T-helper 9 cell (primary cell): ENCODE measurements at places on chromosomes 12 and 14.
A peak's percentile ranks its signal among the peaks of the same experiment; 100 is the strongest.

DNA sequence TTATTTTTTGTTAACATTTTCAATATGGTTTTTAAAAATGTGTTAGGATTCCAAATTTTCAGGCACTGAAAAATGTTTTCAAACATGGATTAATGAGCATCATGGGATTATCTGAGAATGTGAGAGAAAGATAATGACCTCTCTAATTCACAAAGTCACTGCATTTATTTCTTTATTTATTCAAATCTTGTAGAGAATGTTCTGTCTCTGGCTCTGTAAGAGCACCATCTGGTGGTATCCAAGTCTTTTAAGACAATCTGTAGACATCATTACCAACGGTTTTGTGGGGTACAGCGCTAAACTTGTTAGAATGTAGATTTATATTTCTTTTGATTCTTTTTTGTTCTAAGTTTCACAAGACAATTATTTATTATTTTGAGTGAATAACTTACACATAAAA, 956.0 kb upstream of the NOVA1 start:
- DNase-seq: no peak

DNA sequence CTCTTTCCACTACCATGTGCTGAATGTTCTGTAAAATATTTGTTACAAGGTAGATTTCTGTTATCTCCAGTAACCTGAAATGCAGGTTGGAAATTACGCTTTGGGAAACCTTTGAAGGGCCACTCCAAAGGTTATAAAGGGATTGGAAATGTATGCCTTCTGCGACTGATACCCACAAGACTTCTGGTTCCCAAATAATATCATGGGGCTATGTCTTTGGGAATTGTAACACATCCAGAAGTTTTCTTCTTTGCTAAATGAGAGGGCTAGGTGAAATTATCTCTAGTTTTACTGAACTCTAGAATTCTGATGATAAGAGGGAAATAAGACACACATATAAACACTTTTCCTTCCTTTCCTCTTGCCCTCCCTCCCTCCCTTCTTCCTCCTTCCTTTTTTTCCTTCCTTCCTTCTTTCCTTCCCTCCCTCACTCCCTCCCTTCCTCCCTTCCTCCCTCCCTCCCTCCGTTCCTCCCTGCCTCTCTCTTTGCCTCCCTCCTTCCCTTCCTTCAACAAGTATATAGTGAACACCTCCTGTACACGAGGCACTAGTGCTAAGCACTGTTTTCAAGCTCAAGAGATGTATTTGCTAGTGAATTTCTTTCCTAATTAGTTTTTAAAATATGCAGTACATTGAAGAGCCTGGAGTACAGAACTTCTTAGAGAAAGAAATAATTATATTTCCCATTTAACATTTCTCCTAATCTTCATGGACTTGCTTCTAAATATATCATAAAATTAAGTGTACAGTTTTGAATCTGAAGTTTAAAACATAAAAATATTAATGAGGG, 10.1 kb downstream of the HMGA2 start:
- no peak for DNase-seq

- no peak for DNase-seq
Observed at GRCh38 chr14:104820669-104821228, 19.8 kb downstream of the ZBTB42 start.

DNA sequence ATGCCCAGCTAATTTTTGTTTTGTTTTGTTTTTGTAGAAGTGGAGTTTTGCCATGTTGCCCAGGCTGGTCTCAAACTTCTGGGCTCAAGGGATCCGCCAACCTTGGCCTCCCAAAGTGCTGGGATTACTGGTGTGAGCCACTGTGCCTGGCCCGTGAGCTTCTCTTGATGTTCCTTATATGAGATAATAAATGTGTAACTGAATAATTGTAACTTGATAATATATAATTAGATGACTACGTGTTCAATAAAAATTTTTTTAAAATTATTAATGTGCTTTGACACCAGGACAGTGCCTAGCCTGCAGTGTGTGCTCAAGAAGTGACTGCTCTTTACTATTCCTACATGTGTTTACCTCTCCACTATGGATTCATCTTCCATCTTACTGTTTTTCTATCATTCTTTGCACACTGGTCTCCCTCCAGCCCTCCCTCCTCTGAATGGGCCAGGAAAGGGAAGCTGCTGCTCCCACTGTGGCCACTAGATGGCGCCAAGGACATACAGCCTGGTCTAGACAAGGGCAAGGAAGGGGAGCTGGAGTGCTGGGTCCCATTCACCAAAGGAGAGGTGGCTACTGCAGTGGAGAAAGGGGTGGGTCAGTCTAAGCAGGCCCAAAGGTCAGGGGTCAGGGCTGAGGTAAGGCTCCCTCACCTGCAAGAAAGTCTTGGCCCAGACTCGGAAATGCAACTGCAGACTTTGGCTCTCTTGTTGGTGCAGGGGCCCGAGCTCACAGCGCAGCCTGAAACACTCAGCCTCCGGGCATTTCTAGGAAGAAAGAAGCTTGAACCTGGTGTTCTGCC, 14.7 kb upstream of the ZNF385A start:
- DNase-seq: peak; percentile 90

GRCh38 chr12:122139266-122139665, 34.8 kb downstream of the IL31 start:
- DNase-seq: no peak

DNA sequence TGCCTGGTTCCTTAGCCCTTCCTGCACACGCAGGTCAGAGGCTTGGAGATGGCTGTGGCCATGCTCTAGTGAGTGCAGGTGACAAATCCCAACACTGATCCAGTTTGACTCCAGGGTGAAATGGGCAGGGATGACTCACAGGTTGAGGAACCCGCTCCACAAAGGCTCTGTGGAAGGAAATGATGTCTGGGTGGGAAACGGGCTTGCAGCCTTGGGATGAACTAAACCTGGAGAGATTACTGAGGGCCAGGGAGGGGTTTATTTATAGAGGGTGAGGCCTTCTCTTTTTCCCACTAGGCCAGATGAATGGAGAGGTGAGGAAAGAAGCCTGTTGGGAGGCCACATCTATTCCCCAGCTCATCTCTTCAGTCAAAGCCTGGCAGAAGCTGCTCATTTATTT, 29.3 kb upstream of the EMP1 start:
- no peak for DNase-seq

- DNase-seq: no peak
Observed at GRCh38 chr12:89355243-89356068, 3.2 kb upstream of the DUSP6 start.

DNA sequence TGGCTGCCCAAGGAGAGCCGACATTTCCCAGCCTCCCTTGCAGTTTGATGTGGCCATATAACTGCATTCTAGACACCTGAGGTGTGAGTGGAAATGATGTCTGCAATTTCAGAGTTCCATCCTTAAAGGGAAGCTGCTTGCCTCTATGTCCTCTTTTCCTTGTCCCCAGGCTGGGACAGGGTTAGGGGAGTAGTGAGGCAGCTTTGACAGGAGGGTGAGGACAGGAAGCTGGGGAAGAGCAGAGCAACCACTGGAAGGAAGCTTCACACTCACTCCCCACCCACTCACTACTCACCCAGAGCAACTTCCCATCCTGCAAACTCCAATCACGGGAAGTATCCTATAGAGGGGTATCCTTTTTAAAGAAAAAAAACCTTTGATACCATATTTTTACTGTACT, 28.9 kb upstream of the LTA4H start:
- DNase-seq: no peak

GRCh38 chr12:29088611-29089219, 60.4 kb upstream of the FAR2 start:
- DNase-seq: no peak

DNA sequence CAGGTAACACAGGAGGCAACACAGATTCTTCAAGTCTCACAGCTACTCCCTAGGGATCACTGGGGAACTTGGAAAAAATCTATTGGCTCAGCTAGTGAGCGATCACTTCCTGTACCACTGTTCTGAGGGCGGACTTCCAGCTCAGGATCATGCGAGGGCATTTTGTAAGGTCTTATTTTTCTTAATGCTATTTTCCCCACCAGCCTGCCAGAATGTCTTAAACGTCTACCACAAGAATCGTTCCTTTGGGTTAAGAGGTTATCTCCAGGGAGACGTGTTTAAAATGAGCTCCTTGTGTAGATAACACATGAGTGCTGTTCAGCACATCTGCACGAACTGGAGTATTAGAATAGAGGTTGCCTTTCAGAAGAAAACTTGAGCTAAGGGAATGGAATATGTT, 162.6 kb downstream of the ETNK1 start:
- no peak for DNase-seq

GRCh38 chr12:65427646-65428045, 149.2 kb downstream of the MSRB3 start:
- no peak for DNase-seq

DNA sequence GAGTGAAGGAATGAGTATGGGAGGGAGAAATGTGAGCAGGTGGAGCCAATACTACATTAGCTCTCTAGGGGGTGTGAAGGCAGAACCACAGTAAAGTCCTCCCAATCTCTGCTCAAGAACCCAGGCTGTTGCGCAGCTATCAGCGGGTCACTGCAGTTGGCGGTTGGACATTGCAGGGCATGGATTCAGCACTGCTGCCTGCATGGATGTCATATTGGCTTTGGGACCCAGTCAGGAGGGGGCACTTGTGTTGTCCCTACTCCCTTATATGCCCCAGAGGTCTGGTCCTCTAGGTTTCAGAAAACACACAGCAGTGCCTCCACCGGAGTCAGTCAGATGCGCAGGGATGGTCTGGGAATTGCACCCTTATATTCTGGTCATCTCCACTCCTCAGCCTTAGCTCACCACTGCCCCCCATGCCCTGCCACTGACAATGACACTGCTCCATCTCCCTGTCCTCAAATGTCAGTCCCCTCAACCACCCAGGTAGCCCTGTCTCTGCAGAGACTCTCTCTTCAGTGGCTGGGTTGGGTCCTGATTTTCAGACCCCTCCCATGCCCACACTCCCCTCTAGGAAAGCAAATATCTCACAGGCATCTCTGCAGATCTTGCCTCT, 9.6 kb downstream of the ZDHHC22 start:
- no peak for DNase-seq

- no peak for DNase-seq
Observed at GRCh38 chr12:108575199-108575912, 13.0 kb downstream of the ISCU start.

GRCh38 chr12:113239811-113240331, 18.6 kb downstream of the TPCN1 start:
- DNase-seq: no peak

DNA sequence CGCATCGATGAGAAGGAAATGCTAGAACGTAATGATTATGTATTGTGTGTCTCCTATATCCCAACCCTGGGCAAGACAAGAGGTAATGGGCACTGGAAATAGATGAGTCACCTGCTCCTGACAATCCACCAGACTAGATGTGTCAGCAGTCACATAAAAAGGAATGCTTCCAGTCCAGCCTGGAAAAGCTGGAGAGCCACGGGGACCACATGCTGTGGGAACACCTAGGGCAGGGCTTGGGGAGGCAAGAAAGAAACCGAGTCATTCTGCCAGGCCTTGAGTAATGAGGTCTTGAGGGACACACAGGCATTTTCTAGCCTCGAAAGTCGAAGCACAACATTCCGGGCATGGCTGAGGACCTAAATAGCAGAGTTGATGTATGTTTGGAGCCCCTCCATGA, 716.7 kb upstream of the TMEM132C start:
- DNase-seq: no peak

- DNase-seq: no peak
Observed at GRCh38 chr12:57603815-57604453, 690 bp upstream of the DTX3 start.

DNA sequence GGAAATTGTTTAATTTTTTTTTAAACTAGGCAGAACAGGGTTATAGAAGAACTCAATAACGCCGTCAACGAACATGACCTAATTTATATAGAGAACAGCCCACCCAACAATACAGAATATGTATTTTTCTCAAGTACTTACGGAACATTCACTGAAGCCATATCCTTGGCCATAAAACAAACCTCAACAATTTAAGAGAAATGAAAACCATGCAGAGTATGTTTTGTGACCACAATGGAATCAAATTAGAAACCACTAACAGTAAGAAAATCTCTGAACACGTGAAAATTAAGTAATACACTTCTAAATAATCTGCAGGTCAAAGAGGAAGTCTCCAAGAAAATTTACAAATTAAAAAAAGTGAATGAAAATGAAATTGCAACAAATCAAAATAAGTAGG, 9.4 kb downstream of the SART3 start:
- DNase-seq: no peak

- DNase-seq: no peak
Observed at GRCh38 chr12:28708918-28709371, 440.1 kb upstream of the FAR2 start.

DNA sequence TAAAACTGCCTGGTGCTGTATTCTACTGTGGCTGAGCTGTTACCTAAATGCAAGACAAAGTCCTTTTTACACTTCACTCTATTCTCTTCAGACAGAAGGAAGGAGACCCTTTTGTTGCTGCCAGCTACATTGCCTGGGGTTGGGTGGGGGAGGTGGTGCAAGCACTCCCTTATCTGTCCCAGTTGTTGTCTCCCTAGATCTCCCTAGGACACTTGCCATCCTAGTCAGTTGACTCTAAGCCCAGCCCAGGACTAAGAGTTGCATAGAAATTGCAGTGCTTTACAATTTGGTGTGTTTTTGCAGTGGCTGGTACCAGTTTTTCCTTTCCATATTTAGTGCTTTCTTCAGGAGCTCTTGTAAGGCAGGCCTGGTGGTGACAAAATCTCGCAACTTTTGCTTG, 35.1 kb downstream of the SCYL2 start:
- no peak for DNase-seq

DNA sequence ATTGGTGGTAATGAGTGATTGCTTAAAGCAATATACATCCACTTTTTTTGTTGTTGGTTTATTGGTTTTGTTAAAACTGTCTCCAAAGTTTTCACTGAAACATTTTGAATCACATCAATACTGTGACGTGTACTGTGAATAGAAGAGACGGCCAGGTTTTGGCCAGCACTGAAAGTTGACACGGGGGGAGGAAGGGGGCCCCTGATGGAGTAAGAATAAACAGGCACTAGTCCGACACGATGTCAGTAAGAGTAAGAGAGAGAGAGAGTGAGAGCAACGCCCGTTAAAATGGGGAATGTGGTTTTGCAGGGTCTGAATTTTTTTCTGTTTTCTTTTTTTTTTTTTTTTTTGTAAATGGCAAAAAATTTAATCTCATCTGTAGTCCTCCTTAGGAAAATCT, 14.7 kb downstream of the PEBP1 start:
- no peak for DNase-seq

DNA sequence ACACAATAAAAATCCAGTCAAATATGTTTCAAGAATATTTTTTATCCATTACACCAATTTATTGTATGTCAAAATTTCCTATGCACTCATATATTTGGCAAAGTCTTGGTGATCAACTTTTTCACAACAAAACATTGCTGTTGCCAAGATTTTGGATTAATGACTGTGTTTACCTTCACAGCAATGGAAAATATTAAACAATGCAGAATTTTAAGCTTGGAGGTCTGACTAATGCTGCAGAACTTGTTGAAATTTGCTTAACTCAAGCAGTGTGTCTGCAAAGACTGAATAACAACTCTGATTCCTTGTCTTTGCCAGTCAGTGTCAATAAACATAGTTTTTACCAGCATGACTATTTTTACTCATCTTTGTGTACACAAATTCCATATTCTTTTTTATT, 336.4 kb downstream of the CCER1 start:
- no peak for DNase-seq

- DNase-seq: peak; percentile 15
Observed at GRCh38 chr12:92928421-92928961, 604 bp downstream of the EEA1 start.

- DNase-seq: no peak
Observed at GRCh38 chr12:109626378-109627115, 53.0 kb downstream of the MVK start.
